ENCODE measurements at places on chromosomes 6 and 20. TPM values are rescaled to one million over a fixed set of nuclear protein-coding genes. Genes with fewer than 3 reads are reported as not detected.

The FGD2 gene
- 5.4 TPM for total RNA-seq

The EDEM2 gene
- total RNA-seq = 11.9 TPM

The ACTR5 gene
- total RNA-seq = 7.1 TPM

The ADAM33 gene
- total RNA-seq = 53.2 TPM

The FOXC1 gene
- total RNA-seq = 15.3 TPM

The ENPP4 gene
- total RNA-seq = 4.6 TPM

The PSORS1C2 gene
- 2.9 TPM for total RNA-seq

The ARMC2 gene
- total RNA-seq = 5.2 TPM

The BNIP5 gene
- total RNA-seq = 0.10 TPM

The CFAP61 gene
- total RNA-seq = 0.20 TPM

The PTK6 gene
- 3.8 TPM for total RNA-seq

The DEF6 gene
- 10.9 TPM for total RNA-seq

The MUCL3 gene
- total RNA-seq = not detected

The MBOAT1 gene
- 11.8 TPM for total RNA-seq

The ERVFRD-1 gene
- 0.10 TPM for total RNA-seq

The GPSM3 gene
- 4.1 TPM for total RNA-seq

The ADGB gene
- 0.10 TPM for total RNA-seq

The TRIM31 gene
- total RNA-seq = not detected

The MTO1 gene
- total RNA-seq = 22.3 TPM

The PRRT1 gene
- total RNA-seq = 0.20 TPM

The TSBP1 gene
- not detected for total RNA-seq

The TMEM244 gene
- total RNA-seq = 4.2 TPM

The SLC2A10 gene
- 16.0 TPM for total RNA-seq

The TMEM170B gene
- total RNA-seq = 5.8 TPM

The OR12D3 gene
- total RNA-seq = not detected

The FRK gene
- total RNA-seq = 3.6 TPM

The MAPK13 gene
- total RNA-seq = 29.5 TPM

The DAAM2 gene
- 32.2 TPM for total RNA-seq

The SOBP gene
- 5.9 TPM for total RNA-seq

The PNLDC1 gene
- total RNA-seq = 0.30 TPM

Measured in skin of body (tissue), 3 donors.